ENCODE measurements at places on chromosomes 3 and 15.

GRCh38 chr3:17339132-17339575, 403.3 kb downstream of the TBC1D5 start:
- no peak for DNase-seq

DNA sequence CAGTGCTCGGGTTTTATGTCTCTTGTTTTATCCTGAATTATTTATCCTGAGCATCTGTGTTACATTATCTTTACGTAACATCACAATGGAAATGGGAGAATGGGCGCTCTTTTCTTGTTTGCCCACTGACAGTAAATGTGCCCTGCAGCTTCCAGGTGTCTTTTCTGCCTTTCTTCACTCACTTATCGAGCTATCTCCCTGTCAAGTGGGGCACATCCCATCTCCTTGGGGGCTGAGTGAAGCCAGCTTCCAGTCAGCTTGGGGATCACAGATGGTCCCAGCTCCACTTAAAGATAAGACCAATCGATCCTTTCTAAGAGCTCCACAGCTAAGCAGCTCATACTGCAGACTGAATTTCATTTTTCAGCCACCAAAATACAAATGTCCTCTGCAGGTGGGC, 125.8 kb downstream of the KBTBD8 start:
- no peak for DNase-seq

DNA sequence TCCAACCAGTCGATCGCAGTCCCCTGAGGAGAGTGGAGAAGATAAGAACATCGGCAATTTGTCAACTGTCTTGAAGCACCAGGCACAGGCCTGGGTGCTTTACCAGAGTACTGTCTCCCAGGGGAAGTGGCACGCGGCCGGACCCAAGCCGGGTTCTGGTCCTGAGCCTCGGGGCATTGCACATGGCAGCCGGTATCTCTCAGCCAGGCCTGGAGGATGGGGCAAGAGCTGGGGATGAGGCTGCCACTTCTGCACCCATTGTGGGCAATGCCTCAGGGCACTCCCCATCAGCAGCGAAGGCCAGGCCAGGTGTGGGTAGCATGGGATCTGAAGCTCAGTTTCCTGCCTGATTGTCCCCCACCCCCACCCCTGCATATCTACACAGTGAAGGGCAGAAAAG, 77.5 kb downstream of the ADCY5 start:
- no peak for DNase-seq

GRCh38 chr3:45972534-45973402, 22.9 kb downstream of the FYCO1 start:
- DNase-seq = no peak

DNA sequence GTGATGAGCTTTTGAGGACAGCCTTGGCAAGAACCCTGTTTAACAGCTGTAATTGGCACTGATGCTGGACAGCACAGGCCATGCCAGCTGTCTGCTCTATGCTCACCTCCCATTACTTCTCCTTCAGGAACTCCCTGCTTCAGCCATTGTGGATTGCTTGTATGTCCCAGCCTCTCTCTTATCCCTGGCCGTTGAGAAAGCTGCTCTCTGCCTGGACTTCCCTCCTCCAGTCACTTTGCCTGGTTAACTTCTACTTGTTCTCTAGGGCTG, 444.5 kb downstream of the EPHB1 start:
- DNase-seq = no peak

- no peak for DNase-seq
Observed at GRCh38 chr3:142046320-142047020, 102.9 kb downstream of the TFDP2 start.

DNA sequence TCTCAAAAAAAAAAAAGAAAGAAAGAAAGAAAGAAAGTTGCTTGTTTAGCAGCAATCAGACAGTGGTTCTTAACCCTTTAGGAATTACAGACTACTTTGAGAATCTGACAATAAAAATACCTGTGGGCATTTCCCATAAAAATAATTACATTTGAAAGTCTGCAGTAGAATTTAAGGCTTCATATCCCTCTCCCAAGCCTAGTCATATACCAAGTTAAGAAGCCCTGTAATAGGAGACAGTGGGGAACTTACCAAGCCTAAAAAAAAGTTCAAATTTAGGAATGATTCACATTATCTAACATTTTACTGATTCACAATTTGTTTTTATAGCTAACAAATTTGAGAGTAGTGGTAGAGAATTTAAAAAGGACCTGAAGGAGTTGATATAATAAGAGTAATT, 47.5 kb downstream of the LRRFIP2 start:
- no peak for DNase-seq

DNA sequence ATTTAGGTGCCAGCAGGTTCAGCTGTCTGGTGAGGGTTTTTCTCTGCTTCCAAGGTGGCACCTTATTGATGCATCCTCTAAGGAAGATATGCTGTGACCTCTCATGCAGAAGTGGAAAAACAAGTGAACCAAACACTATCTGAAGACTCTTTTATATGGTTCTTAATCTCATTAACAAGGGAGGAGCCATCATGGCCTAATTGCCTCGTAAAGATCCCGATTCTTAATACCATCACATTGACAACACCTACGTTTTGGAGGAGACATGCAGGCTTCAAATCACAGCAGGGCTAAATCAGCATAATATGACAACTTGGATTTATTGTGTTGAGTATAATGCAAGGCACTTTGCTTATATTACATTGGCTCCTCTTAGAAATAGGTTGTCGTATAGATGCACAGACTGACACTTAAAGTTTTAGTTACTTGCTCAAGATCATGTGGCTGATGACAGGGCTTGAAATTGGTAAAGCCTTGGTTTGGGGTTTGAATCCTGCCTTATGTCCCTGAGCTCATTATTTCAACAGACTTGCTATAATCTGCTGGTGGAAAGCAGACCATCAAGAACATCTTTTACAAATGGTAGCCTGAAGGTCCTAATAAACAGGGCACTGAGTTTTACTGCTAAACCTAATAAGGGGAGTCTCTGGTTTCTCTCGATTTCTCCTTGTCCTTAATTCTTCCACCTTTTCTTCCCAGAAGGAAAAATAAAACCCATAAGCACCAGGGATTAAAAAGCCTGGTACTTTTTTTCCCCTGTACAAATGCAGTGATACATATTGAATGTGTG, 88.2 kb downstream of the PTPRG start:
- DNase-seq = no peak
